ENCODE measurements at places on chromosomes 6 and 20.

DNA sequence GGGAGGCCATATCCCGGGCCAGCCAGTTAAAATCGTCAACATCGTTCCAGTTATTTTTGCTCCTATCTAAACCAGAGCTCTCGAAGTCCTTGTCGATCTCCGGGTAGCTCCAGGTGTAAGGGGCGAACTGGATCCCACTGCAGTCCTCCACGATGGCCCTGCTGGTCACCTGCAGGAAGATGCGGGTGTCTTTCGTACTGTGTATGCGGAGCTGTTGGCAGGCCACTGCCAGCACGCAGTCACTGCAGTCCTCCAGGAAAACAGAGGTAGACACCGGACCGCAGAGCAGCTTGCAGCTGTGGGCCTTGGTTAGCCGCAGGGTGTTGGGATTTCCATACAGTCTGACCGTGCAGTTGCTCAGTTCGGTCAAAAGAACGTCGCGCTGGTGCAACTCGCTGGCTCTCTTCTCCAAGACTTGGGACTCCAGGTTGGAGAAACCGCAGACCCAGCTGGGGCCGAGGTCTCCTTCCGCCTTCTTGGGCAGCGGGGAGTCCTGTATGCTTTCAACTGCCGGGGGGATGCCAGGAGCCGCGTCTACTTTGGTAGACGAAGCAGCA, 742 bp downstream of the TBCC start:
- DNase-seq: no peak

DNA sequence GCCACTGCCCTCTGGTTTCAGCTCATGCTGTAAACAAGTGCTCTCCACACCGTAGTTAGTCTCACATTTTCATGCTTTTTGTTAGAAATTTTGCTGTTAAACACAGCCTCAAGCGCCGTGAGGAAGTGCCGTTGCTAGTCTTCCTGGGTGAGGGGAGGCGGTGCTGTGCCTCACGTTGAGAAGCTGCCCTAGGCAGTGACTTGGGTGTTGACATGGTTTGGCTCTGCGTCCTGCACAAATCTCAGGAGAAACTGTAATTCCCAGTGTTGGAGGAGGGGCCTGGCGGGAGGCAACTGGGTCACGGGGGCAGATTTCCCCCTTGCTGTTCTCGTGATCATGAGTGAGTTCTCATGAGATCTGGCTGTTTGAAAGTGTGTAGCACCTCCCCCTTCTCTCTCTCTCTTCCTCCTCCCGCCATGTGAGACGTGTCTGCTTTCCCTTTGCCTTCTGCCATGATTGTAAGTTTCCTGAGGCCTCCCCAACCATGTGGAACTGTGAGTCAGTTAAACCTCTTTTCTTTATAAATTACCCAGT, 95.8 kb downstream of the ERMARD start:
- DNase-seq: no peak

DNA sequence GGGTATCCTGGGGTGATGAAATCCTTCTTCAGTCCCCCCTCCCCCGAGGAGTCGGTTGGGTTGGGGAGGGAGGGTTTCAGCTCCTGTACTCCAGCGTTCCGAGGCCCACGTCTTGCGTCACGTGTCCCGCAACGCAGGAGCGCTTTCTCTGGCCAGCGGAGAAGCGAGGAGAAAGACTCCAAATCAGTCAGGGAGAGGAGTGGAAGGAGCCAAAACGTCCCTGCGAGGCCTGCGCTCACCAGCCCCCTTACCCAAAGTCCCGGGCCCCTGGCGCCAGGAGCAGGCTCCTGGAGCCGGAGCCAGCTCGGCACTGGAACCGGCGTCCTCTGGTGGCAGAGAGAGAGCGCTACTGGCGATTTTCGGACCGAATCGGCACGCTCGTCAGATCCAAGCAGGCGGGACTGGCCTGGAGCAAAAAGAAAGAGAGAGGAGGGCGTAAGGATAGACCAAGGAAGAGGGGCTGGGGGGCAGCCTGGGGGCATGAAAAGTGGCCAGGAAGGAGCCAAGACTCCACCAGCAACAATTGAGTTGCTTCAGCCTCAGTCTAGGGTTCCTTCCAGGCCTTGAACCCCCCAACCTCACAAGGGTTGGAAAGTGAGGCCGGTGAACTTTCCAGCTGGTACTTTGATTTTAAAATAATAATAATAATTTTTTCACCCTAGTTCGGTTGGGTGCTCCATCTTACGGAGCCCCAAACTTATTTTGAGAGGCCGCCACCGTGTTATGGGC, at the start of gene GNAS:
Gene GNAS, plus strand, starts transcription at position 174 of the 729 bp plus-strand sequence.
- no peak for DNase-seq

DNA sequence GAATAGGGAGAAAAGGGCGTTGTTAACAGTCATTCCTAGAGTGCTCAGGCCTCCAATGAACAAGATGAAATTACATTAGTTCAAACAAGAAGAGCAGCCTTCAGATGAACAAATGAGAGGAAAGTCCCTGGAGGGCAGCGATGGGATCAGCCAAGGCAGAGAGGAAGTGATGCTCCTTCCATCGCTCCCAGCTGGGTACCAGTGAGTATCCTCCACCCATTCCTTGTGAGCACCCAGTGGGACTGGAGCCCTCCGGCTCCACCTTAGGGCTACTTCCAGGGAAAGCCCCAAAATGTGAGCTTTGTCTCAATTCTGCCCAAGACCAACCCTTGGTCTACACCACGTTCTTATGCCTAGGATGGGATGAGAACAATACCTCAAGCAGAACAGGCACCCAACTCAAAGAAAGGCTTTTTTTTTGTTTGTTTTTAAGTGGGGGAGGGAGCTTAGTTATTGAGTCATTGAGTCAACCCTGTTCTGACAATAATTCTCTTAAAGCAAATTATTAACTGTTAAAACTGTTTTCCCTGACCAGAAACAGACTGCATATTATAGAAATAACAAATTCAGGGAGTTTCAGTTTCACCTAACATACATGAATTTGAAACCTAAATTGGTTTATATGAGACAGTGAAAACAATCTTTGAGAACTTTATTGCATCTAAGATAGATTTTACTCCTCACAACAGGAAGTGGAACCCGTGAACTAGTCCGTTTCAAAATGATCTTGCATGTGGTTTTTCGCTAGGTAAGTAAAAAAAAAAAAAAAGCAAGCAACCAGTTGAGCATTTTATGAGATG, 106.9 kb downstream of the IPCEF1 start:
- no peak for DNase-seq

GRCh38 chr20:54668271-54669039, 193.1 kb downstream of the DOK5 start:
- DNase-seq: no peak

DNA sequence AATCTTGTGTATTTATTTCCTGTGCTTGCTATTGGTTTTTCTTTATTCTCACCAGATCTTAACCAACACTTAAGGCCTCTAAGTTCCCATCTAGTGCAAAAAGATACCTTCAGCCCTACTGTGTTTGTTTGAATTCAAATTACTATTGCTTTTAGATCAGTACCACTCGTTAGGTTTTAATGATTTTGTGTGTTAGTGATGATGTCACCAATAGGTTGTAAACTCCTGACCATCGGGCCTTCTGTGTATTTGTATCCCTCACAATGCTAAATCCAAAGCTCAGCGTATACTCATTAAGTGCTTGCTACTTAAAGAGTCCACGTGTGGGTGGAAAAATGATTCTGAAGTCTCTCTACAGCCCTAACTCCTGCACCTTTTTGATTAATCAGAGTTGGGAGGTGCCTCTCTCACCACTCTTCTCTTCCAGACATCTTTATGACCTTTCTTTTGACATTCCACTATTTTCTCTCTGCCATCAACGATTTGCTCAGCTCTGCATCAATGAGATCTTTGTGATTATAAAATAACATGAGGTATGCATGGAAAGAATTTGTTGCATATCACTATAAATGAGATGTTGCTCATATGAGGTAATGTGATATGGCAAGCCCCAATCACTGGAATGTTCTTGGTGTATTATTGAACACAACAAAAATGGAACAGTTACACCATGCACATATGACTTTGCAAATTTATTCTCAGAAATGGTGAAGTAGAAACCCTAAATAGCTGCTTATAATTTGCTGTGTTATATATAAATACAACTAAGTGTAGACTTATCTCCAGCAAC, 55.1 kb upstream of the LAMA2 start:
- no peak for DNase-seq

DNA sequence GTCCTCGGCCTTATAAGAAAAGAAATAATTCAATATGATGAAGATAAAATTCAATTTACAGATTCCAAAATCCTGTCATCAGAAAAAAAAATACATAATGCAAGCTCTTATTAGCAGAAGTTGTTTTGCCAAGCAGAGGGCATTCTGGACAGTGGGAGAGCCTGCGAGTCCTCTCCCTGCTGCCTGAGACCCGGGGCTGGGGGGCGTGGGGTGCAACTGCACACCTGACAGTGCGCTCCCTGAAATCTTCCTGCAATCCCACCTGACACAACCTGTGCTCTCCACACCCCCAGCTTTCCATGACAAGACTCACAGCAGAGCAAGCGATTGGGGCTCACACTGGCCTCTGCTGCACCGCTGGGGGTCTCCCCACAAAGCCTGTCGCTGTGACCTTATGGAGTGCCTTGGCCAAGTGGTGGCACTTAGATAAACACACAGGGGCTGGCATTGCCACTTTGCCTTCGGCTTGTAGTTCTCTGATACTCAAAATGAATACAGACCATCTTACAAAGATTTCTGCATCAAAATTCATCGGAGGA, 130.3 kb upstream of the PDE10A start:
- no peak for DNase-seq

DNA sequence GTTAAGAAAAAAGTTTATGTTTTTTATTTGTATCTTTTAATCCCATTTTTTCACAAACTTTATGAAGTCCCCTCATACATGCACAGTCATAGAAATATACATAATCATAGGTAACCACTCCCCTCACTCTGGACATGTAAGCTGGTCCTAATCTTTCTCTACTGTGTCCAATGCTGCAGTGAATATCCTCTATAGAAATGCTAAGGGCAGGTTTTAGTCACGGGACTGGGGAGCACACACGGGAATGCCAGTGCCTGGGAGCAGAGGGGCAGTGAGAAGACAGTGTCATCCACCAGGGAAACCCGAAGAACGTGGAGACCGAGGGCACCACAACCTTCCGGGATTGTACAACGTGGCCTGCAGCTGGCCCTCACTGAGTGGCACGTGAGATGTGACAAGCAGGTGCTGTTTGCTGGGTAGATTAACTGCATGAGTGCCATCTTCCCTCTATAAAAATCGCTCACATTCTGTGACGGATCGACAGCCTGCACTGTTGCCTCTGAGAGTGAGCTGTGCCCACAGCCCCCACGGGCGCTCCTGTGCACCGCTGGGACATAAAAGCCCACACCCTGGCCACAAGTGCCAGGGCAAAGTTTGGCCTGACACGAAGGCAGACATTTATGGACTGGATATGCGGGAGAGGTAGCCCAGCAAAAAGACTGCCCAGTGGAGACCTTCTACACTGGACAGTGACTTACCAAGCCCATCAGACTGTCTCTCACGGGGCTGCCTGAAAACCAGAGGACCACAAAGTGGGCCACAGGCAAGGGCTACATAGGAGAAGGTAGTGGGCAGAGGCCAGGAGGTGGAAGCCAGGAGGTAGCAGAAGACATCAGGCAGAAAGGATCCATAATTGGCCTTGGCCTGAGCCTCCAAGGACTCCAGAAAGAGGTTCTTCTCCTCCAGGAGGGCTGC, 63.2 kb downstream of the FGD2 start:
- DNase-seq: no peak

DNA sequence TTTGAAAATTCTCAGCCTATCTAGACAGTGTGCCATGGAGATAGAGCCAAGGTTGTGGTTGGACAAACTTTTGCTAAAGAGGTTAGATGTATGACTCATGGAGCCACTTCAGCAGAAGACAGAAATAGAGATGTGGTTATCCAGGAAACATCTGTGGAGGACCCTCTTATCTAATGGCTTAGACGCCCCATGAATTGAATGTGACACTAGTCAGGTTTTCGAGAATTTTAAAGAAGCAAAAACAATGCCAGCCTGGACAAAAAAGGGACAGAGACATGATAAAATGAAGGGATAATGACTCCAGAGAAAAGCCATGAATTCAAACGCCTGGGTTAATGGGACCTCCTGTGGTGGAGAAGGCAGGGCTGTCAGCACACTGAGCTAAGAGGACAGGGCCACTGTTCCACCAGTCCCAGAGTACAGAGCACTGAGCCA, 280.5 kb downstream of the CLVS2 start:
- DNase-seq: no peak

DNA sequence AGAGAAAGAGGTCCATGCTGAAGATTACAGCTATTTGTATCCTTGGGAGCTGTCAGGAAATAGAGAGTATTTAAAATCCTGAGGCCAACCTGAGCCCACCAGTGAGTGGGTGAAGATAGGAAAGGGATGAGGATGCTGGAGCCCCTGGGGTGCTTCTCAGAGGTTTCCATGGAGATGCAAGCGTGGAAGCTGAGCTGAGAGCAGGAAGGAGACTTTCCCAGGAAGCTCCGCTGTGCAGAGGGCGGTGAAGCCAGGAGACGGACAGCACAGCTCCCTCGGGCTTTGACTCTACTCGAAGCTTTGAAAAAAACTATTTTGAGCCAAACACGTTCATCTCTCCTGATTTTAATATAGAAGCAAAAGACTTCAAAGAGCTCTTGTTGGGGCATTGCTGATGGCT, 222.1 kb downstream of the SMOC2 start:
- DNase-seq: no peak

DNA sequence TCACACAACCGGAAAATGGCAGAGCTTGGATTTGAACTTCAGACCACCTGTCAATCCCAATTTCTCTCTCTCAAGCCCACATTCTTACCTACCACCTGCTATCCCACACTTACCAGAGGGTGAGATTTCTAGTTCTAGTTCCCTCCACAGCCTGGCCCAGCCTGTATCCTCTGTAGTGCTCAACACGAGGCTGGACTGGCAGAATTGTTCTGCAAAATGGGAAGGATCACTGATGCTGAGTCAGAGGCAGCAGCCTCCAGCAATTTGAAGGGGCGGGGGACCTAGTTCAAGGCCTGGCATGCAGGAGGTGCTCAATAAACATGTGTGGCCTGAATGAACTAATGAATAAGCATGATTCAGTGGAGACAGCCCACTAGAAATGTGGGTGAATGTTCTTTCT, 53.6 kb upstream of the TTPAL start:
- no peak for DNase-seq

DNA sequence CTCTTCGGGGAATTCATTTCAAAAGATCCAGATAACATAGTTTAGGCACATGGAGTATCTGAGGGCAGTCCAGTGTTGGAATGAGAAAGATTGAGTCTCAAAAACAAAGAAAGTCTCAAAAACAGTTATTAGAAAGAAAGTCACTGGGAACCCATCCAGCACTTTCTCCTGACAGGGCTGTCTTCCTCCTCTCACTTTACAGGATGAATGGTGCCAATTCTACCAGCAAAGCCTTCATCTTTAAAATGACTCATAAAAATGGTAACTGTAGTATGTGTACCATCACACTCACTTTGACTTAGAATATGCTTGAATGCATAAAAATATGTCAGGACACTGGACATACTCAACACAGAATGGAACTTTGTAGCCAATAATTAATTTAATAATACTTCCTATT, 71.3 kb downstream of the SLC22A3 start:
- no peak for DNase-seq

- no peak for DNase-seq
Observed at GRCh38 chr6:168071620-168072019, 7.4 kb downstream of the FRMD1 start.

Measured in esophagus squamous epithelium (tissue), 5 donors.